ENCODE measurements at places on chromosomes 4 and X. TPM values are rescaled to one million over a fixed set of nuclear protein-coding genes. Genes with fewer than 3 reads are reported as not detected.
A peak's percentile ranks its signal among the peaks of the same experiment; 100 is the strongest.

GRCh38 chr4:129189630-129190029 is 93.7 kb downstream of the C4orf33 start:
- DNase-seq = no peak

DNA sequence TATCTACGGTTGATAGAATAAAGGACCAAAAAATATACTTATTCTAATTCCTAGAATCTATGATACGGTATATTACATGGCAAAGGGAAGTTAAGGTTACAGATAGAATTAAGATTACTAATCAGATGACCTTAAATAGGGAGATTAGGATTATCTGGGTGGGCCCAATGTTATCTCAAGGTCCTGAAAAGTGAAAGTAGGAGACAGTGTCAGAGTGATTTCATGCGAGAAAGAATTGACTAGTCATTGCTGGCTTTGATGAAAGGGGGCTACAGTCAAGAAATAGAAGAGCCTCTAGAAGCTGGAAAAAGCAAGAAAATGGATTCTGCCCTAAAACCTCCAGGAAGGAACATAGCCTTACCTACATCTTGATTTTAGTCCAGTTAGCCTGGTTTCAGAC is 176.9 kb upstream of the PPP1R2C start:
- DNase-seq = no peak

PRDM8 gene
- total RNA-seq = 0.82 TPM

SH2D1A gene
- total RNA-seq = not detected

DNA sequence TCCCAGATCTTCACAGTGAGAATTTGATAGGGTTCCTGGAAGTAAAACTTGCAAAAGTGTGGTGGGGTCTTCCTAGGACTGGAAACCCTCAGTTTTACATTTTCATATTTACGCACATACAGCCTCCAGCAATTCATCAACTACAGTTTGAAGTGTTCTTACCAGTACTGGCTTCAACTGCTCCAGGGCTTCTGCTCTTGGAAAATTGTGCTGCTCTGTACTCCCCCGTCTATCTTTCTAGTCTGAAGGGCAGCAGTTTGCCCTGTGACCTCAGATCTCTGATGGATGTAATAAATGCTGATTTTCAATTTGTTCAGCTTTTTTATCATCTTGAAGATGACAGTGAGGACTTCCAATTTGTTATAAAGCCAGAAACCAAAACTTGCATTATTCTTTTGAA is 458.9 kb upstream of the FSTL5 start:
- no peak for DNase-seq

GRCh38 chr4:2141762-2142451 is 82.8 kb downstream of the NAT8L start:
- no peak for DNase-seq

DNA sequence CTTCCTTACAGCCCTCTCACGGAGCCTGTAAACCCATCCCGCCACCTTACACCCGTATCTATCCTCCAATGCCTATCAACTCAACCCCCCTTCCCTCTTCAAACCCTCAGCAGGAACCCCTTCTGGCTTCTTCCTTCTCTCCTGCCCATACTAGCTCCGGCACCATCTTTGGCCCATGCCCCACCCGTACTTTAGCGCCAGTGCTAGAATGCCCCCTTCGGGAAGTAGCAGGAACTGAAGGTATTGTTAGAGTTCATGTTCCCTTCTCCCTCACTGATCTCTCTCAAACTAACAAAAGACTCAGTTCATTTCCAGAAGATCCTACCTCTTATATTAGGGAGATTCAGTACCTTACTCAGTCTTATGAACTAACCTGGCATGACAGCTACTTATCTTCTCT is 2.7 kb upstream of the UGT2B15 start:
- no peak for DNase-seq

GRCh38 chrX:147803948-147804347 is 107.8 kb upstream of the FMR1 start:
- DNase-seq = no peak

TNIP3 gene
- not detected for total RNA-seq

GRCh38 chr4:158170691-158171561 is 1.9 kb downstream of the GASK1B start:
- peak; percentile 89 for DNase-seq

NLRP2B gene
- total RNA-seq = not detected

Measured in endothelial cell of umbilical vein (primary cell).